Left ventricle myocardium superior (tissue), 1 donor: ENCODE measurements at places on chromosomes 13 and 19.

GRCh38 chr13:99404005-99404755, 97.0 kb upstream of the GPR183 start:
- no peak for DNase-seq

- no peak for DNase-seq
These were observed 23.6 kb downstream of the RANBP3 start for GRCh38 chr19:5954293-5954692.

DNA sequence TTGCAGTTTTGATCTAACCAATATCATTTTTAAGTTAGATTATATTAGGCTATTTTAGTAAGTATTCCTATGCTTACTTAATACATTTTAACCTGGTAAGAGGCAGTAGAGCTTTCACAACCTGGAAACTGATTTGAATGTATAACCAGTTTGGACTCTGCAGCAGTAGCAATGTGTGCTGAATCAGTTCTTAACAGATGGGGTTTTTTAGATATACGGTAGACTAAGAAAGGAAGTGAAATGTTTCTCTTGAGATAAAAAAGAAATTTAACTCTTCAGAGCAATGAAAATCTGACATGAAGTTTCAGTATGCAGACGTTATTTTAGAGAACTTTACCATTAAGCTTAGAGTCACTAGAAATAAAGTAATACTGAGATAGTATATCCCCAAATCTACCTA, 2.7 kb downstream of the NBEA start:
- no peak for DNase-seq

DNA sequence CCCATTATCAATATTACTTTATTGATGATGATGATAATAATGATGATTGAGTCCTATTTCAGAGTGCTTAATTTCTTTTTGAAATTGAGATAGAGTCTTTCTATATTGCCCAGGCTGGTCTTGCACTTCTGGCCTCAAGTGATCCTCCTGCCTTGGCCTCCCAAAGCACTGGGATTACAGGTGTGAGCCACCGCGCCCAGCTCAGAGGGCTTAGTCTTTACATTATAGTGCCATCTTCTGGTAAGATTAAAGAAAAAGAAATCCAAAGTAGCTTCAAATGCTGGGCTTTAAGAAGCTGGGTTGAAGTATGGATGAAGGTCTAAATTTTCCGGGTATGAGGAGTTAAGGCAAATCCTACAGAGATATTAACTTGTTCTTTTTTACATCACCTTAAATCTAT, 3.4 kb upstream of the ZNF333 start:
- DNase-seq, result no peak

- DNase-seq, result no peak
These were observed 98.1 kb downstream of the SERP2 start for GRCh38 chr13:44471686-44472085.

DNA sequence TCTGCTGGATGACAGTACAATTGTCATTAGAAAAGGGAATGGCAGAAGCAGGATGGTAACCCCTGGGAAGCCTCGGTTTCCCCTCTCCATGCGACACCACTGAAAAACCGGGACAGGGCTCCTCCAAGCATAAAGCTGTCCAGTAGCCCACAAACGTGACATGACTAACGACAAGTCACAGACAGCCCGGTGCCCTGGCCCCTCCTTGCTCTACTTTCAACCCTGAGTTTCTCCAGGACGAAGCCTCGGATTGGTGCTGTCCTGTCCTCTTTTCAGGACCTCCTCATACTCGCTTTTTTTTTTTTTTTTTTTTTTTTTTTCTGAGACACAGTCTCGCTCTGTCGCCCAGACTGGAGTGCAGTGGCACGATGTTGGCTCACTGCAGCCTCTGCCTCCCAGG, 16.3 kb downstream of the DPP9 start:
- DNase-seq, result no peak

DNA sequence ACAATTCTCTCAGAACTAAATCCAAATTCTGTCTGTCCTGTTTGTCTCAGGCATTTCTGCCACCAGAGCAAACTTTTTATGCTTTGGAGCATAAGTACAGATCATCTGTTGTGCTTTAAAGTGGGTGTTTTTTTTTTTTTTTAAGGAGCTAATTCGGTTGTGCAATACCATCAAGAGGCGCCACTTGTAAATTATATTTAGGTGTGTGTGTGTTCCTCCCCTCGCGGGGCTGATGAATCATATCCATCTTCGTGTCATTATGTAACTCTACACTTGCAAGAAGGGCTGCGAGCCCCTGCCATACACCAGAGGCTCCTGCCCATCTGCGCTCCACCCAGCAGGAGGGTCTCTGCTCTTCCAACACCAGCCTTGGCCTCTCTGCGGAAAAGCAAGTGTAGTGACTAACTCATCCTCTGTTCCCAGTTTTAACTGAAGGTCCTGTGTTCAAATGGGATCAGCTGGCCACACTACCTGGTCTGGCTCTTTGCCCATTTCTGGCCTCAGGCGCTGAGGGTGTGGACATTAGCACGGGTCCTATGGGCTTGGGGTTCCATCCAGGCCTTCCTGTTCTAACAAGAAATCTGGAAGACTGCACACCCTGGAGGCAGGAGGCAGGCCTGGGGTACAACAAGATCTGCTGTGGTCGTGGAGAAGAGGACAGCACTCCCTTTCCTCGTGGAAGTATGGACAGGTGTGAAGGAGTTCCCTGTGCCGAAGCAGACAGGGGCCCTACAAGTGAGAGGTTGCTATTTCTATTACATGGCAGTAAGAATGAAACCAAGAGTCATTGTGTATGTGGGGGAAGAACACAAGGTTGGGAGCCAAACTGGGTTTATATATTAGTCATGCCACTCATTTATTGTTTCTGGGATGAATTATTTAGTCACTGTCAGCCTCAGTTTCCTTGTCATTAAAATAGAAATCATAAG, 96.1 kb upstream of the MBNL2 start:
- peak; percentile 51 for DNase-seq

DNA sequence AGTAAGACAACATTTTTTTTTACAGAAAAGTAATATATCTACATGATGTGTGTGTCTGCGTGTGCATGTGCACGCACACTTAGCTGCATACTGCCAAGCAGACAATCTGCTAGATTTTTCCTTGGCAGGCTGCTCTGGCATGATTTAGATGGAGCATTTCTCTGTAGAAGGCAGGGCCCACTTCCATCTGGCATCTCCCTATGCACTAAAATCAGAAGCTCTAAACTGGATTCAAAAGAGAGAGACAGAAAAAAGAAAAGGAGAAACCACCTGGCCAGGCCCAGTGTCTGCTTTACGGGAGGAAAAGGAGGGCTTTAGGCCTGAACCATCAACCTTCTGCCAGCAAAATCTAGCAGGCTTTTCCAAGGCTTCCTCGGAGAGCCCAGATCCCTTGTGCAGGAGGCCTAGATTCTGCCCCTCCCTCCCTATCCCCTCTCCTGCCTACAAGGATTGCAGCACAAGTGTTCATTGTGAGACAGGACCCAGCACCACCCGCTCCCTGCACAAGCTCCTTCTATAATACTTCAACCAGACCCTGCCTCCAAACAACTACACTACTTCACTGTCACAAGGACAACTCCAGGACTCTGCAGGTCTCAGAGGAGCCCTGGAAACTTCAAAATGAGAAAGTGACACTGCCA, 99.3 kb downstream of the DOCK9 start:
- no peak for DNase-seq

DNA sequence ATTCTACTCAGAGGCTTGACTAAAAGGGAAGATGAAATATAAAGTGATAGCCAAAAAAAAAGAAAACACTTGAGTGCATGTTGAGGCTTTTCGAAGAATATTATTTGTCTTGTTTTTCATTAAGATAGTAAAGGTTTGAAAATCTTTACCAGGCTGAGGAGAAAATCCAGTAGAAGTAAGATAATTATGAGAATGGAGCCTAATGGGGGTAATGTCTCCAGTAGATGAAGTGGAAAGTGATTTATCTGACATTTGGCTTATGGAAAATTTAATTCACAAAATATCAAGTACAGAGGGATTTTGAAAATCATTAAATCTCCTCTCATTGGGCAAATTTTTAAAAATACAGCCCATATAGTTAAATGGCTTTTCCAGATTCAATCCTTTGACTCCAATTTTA, 274.9 kb downstream of the SPRY2 start:
- DNase-seq, result no peak

DNA sequence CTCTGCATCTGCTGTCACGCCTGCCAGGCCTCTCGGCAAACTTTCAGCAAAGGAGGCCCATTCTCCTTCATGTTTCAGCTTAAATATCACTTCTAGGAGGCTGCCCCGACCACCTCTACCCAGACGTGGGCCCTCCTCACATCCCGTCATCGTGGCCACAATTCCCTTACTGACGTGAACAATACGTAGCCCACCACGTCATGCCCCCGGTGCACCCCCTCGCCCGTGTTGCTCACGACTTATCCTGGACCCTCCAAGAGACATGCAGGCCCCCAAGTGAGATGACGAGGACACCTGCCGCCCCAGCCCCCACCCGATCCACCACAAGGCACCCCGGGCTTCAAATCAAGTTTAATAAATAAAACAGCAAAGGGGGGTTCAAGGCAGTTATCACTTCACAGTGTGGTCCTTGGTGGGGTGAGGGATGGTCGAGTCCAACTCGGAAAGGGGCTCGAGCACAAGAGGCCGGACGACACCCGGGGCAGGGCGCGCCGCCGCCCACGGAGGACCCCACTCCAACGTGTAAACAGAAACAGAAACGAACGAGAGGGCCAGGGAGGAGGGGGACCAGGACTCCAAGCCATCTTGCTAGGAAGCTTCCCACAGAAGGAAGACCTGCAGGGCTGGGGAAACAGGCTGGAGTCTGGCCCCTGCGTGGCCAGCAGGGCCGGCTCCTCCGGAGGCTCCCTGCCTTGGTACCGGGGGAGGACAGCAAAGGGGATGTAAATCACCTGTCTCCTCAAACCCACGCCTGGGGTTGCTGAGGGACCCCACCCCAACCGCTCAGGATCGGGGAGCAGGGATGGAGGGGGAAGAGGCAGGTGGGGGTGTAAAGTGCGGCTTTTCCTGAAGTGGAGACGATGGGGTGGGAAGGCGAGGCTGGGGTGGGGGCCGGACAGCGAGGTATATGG, 14.3 kb upstream of the PLPP2 start:
- DNase-seq, result no peak

- DNase-seq, result no peak
These were observed 115.3 kb downstream of the NALCN start for GRCh38 chr13:101301053-101301452.
